ENCODE measurements at places on chromosomes 1 and 21.

DNA sequence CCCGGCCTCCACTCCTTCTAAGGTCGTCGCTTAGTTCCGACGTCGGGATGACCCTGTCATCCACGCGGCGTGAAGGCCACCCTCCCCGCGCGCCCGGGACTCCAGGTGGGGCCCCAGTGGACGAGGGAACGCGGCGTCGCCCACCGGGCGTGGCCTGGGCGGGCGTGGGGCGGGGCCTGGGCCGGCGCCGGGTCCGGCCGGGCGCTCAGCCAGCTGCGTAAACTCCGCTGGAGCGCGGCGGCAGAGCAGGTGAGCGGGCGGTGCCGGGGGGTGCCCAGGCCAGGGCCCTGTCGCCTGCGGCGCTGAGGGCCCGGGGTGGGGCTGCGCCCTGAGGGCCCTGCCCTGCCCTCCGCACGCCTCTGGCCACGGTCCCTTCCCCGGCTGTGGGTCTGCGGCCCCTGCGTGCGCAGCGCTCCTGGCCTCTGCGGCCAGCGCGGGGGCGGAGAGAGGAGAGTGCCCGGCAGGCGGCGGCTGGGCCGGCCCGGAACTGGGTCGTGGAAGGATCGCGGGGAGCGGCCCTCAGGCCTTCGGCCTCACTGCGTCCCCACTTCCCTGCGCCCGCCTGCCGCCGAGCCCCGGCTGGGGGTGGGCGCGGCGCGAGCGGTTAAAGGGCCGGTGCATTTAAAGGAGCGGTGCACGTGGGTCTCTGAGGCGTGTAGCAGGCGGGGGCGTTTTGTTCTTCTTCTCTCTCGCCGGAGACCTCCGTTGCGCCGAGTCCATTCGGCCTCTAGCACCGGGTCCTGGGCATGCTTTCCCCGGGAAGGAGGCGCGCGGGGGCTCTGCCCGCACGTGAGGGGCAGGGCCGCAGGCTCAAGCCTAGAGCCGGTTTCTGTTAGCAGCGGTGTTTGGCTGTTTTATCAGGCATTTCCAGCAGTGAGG lies at the start of gene PSEN2:
PSEN2 (plus strand) TSS at position 216 of the 879 bp plus-strand sequence. CDS start 11,292 bp downstream, outside the sequence.
- DNase-seq = peak; percentile 27

DNA sequence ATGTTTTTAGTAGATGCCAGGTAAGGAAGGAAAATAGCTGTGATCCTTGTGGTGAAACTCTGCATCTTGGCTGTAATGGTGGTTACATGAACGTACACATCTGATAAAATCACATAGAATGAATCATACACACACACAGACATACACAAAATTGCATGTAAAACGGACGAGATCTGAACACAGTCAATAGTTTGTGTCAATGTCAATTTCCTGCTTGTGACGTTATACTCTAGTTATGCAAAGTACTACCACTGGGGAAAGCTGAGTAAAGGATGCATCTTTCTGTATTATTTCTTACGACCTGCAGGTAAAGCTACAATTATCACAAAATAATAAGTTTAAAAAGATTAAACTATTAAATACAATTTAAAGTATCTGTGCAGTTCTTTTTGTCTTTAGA lies 493.7 kb upstream of the ZP4 start:
- no peak for DNase-seq

DNA sequence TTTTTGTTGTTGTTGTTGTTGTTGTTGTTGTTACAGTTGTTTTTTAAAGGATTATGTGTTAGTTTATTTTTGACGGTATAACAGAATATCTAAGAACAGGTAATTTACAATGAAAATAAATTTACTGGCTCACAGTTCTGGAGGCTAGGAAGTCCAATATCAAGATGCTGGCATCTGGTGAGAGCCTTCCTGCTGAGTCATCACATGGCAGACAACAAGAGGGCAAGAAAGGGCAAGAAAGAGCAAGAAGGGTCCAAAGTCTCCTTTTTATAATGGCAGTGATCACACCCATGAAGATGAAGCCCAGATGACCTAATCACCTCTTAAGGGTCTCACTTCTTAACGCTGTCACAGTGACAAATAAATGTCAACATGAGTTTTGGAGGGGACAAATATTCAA lies 142.1 kb downstream of the NEGR1 start:
- DNase-seq = no peak

DNA sequence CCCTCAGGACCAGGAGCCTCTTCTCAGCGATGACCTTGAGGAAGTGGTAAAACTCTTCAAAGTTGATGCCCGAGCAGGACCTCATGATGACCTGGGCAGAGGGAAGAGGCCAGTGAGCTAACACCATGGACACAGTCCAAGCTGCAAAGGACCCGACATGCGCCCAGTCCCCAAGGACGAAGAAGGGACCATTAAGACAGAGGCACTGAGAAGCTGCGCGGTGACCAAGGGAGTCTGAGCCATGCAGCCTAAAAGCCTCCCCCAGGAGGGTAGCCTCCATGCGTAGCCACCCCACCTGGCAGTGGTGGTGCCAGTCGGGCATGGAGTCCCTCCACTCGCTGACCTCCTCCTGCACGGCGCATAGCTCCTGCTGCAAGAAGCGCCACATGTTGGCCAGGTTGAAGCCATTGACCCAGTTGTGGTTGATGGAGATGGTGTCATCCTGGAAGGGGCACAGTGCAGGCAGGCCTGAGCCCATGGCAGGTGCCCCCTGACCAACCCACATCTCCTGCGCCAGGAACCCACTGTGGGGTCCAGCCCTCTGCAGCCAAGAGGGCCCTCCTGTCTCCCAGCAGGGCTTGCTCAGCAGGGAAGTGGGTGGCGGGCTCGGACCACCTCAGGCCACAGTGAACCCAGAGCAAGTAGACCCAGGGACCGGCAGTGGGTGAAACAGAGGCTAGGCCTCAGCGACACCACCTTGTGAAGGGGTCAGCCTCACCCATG lies 2.4 kb downstream of the JMJD4 start:
- DNase-seq = no peak

DNA sequence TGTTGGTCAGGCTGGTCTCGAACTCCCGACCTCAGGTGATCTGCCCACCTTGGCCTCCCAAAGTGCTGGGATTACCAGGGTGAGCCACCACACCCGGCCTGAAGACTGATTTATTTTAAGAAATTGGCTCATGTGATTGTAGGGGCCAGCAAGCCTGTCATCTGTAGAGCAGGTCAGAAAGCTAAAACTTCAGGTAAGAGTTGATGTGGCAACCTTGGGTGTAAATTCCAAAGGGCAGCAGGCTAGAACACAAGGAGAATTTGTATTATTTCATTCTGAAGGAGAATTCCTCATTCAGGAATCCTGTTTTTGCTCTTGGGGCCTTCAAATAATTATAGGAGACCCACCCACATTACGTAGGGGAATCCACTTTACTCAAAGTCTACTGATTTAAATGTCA lies 728.7 kb downstream of the LTN1 start:
- no peak for DNase-seq

- DNase-seq = peak; percentile 30
Observed at GRCh38 chr1:84688463-84689061, 1.7 kb downstream of the SSX2IP start.

- peak; percentile 89 for DNase-seq
Observed at GRCh38 chr1:84960371-84960770, 36.5 kb downstream of the MCOLN2 start.

- DNase-seq = no peak
Observed at GRCh38 chr1:159318784-159319551, 16.8 kb downstream of the FCER1A start.

DNA sequence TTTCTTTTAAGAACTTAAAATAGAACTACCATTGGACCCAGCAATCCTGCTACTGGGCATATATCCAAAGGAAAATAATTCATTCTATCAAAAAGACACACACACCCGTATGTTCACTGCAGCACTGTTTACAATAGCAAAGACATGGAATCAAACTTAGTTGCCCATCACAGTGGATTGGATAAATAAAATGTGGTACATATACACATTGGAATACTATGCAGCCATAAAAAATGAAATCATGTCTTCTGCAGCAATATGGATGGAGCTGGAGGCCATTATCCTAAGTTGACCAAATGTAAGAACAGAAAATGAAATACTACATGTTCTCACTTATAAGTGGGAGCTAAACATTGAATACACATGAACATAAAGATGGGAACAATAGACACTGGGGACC lies 585.3 kb upstream of the USP24 start:
- DNase-seq = no peak
